ENCODE measurements at places on chromosomes 1 and 21.
A peak's percentile ranks its signal among the peaks of the same experiment; 100 is the strongest.

DNA sequence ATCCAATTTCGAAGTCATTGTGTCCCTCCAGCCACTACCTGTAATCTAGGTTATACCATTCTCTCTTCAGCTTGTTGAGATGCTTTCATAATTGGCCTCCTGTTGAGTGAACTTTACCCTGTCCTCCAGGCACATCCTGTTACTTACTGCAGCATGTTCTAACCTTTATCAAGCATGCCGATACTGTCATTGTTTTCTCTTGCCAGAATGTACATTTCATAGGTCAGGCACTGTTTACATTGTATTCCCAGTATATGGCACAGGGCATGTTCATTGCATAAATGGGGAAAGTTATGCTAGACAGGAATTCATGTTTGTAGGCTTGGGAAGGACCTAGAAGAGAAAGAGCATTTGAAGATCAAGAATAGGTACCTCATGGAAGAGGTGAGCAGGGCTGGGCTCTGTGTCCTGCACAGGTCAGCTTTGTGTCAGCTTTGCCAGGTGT, 10.2 kb downstream of the CXADR start:
- no peak for DNase-seq

DNA sequence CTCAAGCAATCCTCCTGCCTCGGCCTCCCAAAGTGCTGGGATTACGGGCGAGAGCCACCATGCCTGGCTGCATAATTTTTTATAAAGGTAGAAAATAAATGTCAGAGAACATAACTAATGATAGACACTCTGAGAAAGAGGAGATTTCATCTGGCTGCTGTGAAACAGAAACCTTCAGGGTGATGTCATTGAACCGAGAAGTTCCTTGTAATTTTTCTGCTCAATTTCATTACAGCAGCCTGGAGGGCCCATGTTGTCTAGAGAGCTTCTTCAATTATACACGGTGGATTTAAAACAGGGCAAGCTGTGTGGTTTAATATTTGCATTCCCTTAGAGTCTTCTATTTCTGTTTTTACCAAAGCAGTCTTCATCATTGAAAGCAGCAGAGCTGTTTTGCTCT, 64.3 kb upstream of the MORC3 start:
- DNase-seq = no peak

DNA sequence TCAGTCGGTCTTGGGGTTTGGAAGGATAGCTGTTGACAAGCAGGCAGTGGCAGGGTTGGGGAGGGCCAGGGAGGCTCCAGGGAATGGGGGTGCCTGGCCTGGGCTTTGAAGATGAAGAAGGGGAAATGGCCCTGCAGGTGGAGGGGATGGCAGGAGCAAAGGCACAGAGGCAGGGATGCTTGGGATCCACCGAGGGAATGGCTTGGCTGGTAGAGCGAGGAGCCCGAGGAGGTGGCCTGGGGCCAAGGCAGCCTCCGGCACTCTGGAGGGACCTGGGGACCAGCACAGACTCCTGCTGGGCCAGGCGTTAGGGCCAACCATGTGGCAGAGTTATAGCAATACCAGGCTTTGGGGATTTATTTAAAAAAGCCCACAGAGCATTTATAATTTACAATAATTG, 62.9 kb upstream of the EDN2 start:
- no peak for DNase-seq

DNA sequence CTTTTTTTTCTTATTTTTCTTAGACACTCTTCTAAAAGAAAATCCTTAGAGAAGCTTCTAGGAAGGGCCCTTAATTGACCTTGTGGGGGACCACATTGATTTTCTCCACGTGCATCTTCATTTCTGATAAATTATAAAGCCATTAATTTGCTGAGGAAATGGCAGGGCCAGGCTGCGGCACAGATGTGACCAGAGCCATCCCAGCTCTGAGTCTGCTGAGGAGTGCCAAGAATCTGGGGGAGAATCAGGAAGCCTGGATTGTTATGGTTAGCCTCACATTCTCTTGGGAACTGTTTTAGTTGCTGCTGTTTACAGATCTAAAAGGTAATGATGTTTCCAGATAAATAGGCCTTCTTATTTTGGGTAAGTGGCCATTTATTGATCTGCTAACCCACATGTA, 16.2 kb downstream of the PROX1 start:
- no peak for DNase-seq

DNA sequence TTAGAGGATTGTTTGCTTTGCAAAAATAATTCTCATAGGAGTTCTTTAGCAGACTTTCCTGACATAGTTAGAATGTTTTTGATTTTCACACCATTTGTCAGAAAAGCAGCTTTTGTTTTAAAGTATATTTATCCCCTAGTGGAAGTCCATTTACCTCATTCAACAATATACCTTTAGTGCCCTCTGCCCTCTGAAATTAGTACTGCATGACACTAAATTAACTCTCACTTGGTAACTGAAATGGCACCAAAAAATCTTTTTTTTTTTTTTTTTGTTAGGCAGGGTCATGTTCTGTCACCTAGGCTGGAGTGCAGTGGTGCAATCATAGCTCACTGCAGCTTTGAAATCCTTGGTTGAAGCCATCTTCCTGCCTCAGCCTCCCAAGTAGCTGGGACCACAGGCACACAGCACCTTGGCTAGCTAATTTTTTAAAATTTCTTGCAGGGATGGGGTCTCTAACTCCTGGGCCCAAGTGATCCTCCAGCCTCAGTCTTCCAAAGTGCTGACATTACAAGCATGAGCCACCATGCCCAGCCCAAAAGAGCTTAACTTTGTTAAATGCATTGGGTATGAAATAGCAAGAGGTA, 13.6 kb downstream of the LRRC42 start:
- DNase-seq = peak; percentile 69

GRCh38 chr1:241615043-241615974, 24.9 kb downstream of the CHML start:
- no peak for DNase-seq

- peak; percentile 58 for DNase-seq
These were observed 217.9 kb downstream of the NEGR1 start for GRCh38 chr1:72064196-72065075.
